ENCODE measurements at places on chromosomes 7 and 10. TPM values are rescaled to one million over a fixed set of nuclear protein-coding genes. Genes with fewer than 3 reads are reported as not detected.
A peak's percentile ranks its signal among the peaks of the same experiment; 100 is the strongest.

Gene THSD7A
- 3.8 TPM for total RNA-seq

Gene ASL
- total RNA-seq, result 12.9 TPM

Gene SLC26A4
- total RNA-seq, result 0.75 TPM

DNA sequence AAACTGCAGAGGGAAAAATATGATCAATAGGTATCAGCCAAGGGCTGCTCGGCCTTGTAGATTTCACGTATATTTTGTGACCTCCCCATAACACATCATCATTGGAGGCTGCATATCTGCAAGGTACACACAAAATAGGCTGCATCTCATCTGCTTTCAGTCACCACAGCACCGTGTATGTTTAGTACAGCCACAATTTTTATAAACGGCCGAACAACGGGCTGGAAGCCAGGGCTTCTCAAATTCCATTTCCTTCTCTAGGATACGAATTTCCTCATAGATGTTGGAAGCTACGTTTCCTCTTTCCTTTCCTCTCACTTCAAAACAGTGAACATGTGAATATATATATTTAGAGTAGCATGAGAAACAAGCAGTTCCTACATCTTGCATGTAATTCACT lies 20.2 kb upstream of the FOXK1 start:
- DNase-seq, result peak; percentile 85

DNA sequence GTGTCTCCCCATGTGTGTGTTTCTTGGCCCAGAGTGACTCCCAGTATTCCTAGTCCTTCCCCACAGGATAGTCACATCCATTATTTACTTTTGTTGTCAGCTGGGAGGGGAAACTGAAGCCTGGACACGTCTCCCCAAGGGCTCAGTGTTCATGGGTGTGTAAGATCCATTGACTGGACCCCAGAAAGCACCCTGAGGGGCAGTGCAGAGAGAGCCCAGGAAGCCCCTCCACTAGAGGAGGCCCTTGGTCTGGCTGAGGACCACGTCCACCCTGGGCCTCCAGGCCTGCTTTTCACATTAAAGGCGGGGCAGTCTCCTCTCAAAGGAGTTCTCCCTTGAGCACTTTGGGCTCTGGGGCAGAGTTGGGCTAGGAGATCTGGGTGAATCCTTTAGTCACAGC lies 21.3 kb downstream of the ZNF783 start:
- no peak for DNase-seq

- DNase-seq, result no peak
Measured at GRCh38 chr10:130038611-130039109, 72.0 kb downstream of the C10orf143 start.

DNA sequence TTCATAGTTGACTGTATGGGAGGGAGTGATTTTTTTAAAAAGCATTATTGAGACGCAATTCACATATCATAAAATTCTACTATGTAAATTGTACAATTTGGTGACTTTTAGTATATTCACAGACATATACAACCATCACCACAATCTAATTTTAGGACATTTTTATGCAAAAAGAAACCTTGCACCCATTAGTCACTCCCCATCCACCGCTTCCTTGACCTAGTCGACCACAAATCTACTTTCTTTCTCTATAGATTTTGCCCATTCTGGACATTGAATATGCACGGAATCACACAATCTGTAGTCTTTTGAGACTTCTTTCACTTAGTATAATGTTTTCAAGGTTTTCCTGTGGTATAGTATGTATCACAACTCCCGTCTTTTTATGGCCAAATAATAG lies 54.6 kb downstream of the BLNK start:
- no peak for DNase-seq

DNA sequence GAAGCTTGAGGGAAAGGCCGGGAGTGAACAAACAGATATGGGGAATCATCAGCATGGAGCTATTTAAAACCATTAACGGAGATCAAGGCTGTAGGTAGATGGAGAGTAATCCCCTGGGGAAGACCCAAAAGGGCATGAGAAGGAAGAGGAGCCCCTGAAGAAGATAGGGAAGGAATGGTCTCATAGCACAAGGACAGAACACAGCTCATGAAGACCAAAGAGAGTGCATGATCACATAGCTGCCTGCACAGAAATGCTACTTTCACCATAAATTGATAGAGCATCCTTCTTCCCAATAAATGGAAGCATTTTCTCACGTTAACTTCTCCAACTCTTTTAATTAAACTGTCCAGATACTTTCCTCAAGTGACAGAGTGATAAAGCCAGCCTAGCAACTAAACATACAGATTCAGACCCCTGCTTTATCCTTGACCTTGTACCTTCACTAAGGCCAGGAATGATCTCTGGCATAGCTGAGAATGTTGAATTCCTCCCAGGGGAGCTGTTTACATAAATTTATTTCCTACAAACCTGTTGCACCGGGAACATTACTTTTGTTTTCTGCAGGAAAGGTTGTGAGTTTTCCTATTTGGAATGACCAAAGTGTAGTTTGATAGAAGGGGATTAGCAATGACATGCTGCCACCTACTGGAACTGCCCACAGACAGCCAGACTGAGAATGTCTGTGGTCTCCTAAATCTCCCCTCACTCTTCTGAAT lies 110.8 kb upstream of the LRGUK start:
- peak; percentile 65 for DNase-seq

GRCh38 chr7:33973231-33974015 lies 68.1 kb downstream of the BMPER start:
- no peak for DNase-seq

DNA sequence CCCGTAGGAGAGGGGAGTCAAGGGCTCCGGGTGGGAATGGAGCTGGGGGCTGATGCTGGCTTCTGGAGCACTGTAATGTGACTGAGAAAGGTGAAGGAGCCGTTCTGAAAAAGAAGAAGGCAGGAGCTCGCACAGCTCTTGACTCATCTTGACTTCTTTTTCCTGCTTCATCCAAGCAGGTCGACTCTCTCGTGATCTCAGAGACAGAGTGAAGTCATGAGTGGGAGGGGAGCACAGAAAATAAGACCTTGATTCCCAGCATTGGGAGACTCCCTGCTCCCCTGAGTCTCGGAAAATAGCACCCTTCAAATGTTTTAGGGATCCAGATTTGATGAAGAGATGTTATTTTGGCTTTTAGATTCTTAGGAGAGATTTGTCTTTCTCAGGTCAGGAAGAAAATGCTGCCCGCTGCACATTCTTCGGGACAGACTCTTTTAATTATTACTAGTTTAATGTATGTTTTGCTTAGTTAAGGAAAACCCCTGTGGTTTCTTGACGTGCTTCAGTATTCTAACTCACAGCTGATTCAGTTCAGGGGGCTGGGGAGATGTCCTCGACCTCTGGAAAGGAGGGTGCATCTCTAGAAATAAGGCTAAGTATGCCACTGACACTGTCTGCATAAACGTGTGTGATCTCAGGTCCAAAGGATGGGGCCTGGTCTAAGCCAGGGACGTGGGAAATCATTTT lies 34.1 kb downstream of the EGFR start:
- DNase-seq, result no peak

DNA sequence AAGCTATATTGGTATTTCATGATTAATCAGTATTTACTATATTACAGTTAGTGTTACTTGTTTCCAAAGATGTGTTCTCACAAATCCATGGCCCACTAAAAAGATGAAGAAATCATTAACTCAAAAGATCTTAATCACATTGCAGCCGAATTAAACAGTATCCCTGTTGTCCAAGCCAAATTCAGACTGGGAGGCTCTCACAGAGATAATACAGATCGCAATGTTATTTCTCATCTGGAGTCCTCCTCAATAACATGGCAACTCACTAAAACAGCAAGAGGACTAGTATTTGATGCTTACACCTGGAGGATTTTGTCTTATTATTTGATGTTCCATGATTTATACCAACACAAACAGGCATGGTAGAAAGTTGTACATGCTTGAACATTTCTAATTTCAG lies 23.4 kb downstream of the CYP51A1 start:
- no peak for DNase-seq

GRCh38 chr10:90658791-90659190 lies 199.0 kb downstream of the HTR7 start:
- DNase-seq, result no peak

DNA sequence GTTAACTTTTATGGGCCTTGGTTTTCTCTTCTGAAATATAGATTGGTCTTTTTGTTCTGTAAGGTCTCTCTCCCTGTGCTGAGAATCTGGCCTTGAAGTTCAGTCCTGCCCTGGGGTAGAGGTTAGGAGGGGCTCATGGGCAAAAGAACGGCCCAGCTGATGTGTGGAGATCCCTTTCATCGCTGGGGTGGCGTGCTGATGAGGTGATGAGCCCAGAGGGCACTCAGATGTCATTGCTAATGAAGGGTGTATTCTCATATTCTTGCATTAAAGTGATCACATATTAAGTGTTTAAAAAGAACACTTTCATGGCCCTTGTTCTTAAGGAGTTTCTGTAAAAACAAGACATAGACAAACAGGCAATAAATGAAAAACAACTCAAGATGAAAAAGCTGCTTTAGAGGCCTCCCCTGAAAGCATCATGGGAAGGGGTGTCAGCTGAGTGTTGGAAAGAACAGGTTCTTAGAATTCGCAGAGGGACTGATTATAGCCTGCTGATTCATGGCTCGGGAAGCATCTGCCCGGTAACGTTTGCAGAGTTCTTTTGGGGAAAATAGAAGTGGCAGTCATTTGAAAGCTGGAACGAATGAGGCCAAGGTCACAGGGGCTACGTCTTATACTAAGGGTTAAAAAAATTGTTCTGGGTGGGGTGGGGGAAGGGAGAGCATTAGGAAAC lies 72.5 kb upstream of the GPR158 start:
- DNase-seq, result no peak

DNA sequence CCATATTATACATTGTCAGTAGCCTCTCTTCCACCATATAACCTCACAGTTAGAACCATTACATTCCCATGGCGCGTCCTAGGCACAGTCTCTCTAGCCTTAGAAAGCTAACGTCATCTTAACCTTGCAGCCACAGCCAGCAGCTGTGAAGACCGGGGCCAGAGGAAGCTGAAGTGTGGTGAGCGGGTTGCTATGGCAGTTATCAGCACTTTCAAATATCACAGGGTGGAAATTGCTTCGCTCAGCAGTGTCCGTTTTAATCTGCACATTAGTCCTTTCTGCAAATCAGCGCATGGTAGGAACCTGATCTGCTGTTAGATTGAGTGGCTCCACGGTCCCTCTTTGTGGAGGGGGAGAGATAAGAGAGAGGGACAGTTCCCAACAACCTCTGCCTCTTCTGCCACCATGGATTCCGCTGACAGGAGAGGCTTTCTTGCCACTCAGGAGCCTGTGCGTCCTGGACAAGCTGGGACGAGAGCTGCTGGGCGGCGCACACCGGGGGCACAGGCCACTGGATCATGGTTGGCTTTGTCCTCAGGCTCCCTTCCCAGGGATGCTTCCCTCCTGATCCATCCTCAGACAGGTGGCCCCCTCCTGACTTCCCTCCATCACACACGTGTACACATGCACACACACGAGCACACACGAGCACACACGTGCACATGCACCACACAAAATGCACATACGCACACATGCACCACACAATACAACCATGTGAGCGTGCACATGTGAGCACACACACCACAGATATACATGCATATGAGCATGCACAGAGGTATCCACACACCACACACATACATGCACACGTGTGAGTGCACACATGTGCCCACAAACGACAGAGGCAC lies 93.8 kb downstream of the WDR37 start:
- DNase-seq, result no peak

GRCh38 chr7:51590746-51591145 lies 274.1 kb upstream of the COBL start:
- DNase-seq, result no peak

- no peak for DNase-seq
Measured at GRCh38 chr10:11013836-11014235, 3.8 kb upstream of the CELF2 start.

DNA sequence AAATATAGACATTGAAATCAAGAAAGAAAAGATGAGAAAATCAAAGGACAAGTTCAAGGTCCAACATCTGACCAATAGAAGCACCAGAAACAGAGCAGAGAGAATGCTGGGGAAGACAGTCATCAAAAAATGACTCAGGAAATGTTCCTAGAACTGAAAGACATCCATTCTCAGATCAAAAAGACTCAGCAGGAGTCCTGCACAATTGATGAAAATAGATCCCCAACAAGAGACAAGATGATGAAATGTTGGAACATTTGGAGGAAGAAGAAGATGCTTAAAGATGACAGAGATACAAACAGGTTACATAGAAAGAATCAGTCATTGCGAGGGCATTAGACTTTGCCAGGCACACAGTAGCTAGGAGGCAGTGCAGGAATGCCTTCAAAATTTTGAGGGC lies 30.0 kb upstream of the EIF5AL1 start:
- DNase-seq, result no peak

DNA sequence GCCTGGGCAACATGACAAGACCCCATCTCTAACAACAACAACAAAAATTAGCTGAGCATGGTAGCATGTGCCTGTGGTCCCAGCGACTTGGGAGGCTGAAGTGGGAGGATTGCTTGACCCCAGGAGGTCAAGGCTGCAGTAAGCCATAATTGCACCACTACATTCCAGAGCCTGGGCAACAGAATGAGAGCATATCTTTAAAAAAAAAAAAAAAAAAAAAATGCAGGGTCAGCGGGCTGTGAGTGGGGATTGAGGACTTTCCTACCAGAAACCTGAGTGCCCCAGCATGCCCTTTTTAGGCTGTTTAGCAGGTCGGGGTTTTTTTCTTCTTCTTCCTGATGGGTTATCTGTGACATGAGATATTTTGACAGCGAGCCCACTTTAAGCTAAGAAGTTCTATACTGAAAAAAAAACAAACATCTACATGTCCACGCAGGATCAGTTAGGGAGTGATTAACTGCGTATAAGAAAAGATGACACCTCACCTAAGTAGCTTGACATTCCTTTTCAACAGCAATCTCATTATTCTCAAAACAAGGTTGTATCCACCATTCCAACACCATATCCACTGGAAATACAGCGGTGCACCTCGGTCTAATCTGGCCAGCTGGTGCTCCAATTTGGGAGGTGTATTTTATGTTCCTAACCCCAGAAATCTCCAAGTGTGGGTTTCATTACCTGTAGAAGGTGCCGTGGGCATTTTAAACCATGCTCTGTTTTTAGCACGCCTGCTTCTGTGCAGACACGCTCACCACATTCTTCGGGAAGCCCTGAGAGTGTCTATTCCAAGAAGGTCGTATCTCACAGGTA lies 13.8 kb upstream of the RFC2 start:
- DNase-seq, result no peak

DNA sequence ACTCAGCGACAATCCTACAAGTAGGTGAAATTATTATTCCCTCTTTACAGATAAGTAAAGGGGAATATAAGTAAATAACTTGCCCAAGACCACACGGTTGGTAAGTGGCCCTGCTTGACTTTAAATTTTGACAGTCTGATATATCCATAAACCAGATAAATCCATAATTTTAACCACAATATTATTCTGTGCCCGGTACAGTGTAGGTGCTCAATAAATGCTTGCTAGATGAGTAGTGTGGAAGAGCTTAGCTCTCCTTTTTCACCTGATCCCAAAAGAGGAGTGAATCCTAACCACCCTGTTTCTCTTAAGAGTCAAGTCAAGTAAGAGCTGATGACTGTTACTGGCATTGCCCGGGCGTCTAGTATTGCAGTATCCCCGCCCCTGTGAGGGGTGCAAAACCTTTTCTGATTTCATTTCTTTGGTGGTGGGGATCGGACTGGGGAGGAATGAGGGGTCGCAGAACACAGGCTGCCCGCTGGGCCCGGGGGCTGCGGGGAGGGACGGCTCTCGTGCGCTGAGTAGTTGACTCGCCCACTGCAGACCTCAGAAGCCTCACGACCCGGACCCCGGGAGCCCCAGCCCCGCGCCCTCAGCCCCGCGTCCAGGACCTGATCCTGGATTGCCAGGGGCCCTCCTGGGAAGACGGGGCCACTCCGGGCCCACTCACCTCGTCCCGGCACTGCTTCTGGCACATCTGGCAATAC lies 490 bp downstream of the KIN start:
- no peak for DNase-seq

Data from muscle of leg (tissue), 16 donors.